Right cardiac atrium (tissue), 5 donors: ENCODE measurements at places on chromosomes 13 and 19.
A peak's percentile ranks its signal among the peaks of the same experiment; 100 is the strongest.

- no peak for DNase-seq
Observed at GRCh38 chr19:51148580-51148979, 6.5 kb downstream of the SIGLEC7 start.

GRCh38 chr13:30442926-30443325, 20.6 kb downstream of the UBE2L5 start:
- DNase-seq: no peak

DNA sequence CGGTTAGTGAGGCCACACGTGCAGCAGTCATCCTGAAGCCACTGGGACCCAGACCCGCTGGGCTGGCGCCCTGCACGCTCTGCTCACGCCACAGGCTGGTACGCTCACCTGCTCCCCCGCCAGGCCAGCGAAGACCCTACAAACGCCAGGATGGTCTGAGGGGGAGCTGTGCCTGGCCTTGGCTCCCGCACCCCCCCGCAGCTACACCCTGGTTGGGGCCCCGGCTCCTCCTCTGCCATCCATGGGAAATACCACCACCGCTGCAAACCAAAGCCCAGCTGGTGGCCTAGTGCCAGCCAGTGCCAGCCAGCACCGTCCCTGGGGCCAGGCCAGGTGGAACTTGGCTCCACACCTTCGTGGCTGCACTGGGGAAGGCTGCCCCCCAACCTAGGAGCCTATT, 23.3 kb upstream of the CACTIN start:
- no peak for DNase-seq

GRCh38 chr19:33240181-33240771, 14.6 kb upstream of the SLC7A10 start:
- DNase-seq: no peak

GRCh38 chr13:26299168-26299750, 45.3 kb downstream of the CDK8 start:
- no peak for DNase-seq

DNA sequence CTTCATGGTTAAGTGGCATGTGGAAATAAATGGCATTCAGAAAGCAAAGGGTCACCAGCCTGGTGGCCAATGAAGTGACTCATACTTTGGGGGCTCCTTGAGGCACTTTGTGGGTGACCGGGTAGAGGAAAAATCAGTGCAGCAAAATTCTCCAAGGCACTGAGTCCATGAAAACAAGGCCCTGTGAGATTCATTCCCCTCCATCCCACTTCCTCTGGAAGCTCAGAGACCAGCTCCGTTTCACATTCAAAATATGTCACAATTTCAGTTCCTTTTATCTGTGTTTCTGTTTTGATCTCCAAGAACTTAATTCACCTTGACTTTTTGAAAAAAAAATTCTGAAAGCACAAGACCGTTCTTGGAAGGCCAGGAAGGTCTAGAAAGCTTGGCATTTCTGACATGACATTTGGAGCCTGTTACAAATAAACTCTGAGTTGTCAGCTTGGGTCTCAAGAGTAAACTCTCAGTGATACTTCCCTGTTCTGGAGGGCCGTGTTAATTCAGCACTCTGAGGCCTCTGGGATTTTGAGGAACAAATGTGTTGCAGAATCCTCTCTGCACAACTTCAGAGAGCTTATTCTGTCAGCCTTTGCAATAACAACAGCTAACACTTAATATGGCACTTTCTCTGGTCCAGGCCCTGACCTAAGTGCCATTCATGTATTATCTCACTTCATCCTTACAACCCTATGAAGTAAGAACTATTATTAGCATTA, 6.8 kb downstream of the CYSLTR2 start:
- DNase-seq: no peak

DNA sequence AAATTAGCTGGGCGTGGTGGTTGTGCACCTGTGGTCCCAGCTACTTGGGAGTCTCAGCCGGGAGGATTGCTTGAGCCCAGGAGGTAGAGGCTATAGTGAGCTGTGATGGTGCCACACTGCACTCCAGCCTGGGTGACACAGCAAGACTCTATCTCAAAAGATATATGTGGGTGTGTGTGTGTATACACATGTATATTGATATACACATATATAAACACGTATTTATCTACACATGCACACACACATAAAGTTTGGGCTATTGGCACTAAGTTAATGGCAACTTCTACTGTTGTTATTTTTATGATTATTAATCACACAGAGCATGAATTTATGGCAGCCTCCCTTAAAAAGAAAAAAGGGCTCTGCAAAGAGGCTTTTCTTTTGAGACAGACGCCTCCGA, 27.1 kb upstream of the ABCC4 start:
- no peak for DNase-seq

DNA sequence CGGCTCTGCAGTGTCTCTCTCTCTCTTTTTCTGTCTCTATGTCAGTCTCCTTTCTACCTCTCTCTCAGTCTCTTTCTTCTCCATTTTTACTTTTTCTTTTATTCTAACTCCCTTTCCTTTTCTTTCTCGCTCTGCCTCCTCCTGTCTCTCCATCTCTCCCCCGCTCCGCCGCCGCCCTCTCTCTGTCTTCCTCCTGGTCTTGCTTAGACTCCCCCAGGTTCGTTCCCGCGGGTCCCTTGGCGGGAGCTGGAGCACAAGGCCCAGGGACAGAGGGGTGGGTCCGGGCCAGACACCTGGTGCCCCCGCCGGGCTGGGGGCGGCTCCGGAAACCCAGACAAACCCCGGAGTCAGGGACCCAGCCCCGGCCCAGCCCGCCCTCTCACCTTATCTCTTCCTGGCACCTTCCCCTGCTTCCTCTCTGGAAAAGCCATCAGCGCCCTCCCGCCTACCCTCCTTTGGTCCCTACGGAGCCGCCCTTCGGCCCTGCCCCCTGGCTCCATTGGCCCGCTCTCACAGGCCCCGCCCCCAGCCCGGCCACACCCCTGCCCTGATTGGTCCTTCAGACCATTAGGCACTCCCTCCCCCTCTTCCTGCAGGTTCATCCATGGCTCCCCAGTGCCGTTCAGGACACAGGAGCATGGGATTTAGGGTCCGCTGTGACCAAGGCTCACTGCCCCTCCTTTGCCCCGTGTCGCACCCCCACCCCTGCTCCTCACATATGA, 15.4 kb upstream of the NOP53 start:
- DNase-seq: peak; percentile 86

- no peak for DNase-seq
Observed at GRCh38 chr13:76397413-76397812, 488.8 kb downstream of the KCTD12 start.

- no peak for DNase-seq
Observed at GRCh38 chr13:60699636-60700035, 302.6 kb downstream of the TDRD3 start.

DNA sequence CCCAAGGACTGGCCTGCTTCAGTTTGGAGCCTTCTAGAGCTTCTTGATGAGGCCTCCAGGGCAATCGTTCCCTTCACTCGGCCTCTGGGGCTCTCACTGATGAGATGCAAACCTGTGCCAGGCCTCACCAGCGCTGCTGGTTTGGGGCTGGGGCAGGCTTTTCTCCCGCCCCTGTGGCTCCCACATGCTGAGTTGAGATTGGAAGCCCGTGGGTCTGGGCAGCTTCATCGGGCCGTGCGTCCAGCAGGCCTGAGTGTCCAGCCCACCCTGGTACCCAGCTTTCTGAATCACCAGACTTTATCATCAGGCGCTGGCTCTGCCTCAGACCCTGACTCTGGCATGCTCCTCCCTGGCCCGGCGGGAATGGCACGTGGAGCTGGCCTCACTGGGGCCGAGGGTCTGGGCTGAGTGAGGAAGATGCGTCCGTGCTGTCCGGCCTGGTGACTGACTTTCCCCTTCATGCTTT, 4.3 kb downstream of the CALM3 start:
- peak; percentile 63 for DNase-seq
